ENCODE measurements at places on chromosomes 6 and 20.

DNA sequence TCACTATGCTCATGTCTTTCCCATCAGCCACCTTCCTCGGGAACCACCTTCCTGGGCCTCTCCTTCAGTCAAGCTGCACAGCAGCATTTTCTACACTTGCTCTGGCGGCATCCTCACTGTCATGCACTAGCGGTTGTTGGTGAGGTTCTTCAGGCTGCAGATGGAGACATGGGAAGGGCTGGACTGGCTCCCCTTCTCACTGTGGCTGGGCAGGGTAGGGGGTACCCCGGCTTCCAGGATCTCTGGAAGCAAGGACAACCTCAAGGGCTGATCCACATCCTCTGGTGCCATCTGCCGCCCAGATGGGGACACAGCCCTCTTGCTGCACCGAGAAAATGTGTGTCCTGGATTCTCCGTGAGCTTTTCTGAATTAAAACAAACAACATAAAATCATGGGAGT is 180.1 kb upstream of the RNF24 start:
- no peak for DNase-seq

DNA sequence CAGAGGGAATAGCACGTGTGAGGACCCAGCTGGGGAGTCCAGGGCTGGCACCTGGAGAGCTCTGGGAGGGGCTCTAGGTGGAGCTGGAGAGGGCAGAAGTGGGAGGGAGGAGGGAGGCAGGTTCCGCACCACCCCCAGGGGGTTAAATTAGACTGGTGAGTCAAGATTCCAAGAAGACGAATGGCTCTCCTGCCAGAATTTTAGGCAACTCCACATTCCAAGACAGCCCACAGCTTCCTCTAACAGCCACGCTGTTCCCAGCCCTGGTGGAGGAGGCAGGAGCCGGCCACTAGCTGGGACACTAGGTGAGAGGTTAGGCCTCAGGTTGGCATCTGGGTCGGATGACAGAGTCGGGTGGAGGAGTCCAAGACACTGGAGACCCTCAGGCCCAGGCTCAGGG is 60.2 kb downstream of the TFAP2C start:
- no peak for DNase-seq

DNA sequence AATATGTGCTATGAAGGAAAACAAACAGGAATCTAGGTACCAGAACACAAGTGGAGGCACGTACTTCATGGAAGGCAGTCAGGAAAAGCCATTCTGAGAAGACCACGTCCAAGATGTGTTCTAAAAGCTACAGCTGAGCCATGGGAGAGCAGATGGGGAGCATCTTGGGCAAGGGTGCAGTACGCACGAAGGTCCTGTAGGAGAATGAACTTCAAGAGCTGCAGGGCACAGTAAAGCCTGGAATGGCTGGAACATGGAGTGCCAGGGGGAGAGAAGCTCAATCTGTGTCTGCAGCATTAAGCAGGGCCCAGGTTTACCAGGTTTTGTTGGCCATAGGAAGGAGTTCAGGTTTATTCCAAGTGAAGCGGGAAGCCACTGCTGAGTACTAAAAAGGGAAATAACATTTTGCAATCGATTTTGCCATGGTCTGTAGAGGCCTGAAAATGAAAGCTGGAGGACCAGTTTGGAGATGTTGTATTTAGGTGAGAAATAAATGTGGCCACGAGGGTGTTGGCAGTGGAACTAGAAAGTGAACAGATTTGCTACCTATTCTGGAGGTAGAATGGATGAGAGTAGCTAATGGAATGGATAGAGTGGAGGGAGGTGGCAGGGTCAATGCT is 29.9 kb downstream of the ADTRP start:
- no peak for DNase-seq

- no peak for DNase-seq
Observed at GRCh38 chr6:122426597-122426996, 27.1 kb downstream of the HSF2 start.

GRCh38 chr6:106666282-106667021 is 37.1 kb downstream of the QRSL1 start:
- DNase-seq: no peak

GRCh38 chr6:41576667-41577066 is 30.5 kb downstream of the FOXP4 start:
- no peak for DNase-seq

DNA sequence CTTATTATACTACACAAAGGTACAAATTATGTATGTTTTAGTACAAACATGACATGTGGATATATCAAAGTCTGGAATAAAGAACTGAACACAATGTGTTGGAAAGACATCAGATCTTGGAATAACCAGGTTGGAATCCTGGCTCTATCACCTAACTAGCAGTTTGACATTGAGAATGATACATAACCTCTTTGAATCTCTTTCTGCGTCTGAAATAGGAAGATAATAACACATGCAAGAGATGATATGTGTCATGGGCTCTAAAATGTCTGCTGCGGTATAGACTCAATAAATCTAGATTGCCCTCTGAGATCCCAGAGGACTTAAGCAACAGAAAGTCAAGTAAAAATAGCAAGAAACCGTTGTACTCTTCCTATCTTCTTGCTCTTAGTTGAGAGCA is 66.8 kb upstream of the CCN2 start:
- no peak for DNase-seq

- peak; percentile 77 for DNase-seq
Observed at GRCh38 chr20:24948939-24949679, at the start of gene CST7. Gene CST7 (plus strand): TSS chr20:24949269. CDS start chr20:24949506, 237 bp downstream.

- DNase-seq: peak; percentile 32
Observed at GRCh38 chr6:36118550-36119107, 11.7 kb upstream of the MAPK13 start.

DNA sequence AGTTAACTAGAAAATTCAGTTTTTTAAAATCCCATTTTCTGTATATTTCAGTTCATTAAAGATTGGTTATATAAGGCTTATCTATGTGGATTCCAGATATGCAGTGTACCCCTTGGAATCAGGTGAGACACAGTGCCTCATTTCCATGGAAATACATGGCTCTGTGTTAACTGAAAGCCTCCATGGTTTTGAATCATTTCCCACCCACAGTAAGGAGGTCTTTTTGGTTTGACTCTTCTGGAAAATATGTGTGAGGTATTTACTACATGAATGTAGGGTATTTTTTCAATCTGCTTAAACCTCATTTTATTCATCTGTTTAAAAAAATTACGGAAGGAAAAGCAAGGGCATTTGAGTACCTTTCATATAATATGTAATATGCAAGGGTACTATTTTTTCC is 25.5 kb downstream of the RNF144B start:
- no peak for DNase-seq

- DNase-seq: no peak
Observed at GRCh38 chr6:99602520-99603420, 3.9 kb upstream of the PRDM13 start.

- no peak for DNase-seq
Observed at GRCh38 chr6:3808759-3809514, 40.2 kb upstream of the FAM50B start.

DNA sequence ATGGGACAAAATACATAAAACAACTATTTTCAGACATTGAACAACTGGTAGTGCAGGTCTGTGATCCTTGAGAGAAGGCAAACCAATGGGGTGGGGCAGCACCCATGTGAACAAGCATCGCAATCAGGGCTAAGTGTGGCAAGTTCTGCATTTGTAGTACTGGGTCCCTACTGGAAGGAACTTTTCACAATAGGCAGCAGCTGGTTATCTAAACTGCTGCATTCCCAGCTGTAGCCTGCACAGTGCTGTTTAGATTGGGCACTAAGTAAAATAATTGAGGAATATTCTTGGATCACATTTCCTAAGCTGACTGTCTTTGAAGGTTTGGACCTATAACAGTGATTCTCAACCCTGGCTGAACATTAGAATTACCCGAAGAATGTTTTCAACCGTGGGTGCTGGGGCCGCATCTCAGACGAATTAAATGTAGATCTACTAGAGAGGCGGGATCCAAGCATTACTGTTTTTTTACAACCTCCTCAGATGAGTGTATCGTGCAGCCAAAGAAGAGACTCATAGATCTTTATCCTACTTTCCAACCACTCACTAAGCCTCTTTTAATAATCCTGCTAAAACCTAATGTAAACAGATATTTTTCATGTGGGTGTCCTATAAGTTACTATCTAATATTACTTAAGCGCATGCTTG is 12.4 kb upstream of the MAP3K4 start:
- DNase-seq: no peak

GRCh38 chr6:15342114-15342513 is 96.2 kb downstream of the JARID2 start:
- DNase-seq: no peak

GRCh38 chr20:34956751-34957472 is 1.2 kb downstream of the MYH7B start:
- DNase-seq: no peak

DNA sequence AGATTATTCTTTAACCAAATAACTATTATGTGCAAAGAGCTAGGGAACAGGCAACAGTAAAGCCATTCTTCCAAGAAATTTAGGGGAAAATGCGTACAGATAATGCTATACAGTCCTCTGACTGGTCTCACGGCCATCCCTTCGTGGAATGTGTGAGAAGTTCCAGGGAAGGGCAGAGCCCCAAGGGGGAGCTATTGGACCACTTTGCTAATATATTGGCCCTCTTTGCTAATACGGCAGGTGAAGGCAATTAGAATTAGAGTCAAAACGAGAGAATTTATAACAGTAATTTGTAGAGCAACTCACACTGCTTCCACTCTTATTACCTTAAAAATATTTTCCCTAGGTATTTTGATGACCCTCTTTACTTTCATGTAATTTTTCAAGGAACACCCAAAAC is 140.4 kb downstream of the IMPG1 start:
- DNase-seq: no peak

- no peak for DNase-seq
Observed at GRCh38 chr6:47532981-47533585, 55.5 kb downstream of the CD2AP start.

DNA sequence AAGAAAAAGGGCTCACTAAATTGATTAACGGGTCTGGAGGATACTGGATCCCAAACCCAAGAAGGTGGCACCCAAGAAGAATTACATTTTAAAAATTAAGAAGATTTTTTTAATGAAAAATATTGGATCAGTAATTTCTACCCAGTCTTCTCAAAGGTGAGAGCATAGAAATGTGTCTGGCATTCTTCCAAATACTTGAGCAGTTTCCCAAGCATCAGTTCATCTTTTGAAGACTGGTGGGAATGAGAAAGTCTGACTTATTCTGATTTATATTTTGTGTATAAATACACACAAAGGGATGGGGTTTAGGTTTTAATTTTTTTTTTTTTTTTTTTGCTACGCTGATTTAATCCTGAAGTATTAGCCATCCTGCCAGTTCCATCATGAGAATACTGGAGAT is 3.3 kb downstream of the MGME1 start:
- DNase-seq: no peak

DNA sequence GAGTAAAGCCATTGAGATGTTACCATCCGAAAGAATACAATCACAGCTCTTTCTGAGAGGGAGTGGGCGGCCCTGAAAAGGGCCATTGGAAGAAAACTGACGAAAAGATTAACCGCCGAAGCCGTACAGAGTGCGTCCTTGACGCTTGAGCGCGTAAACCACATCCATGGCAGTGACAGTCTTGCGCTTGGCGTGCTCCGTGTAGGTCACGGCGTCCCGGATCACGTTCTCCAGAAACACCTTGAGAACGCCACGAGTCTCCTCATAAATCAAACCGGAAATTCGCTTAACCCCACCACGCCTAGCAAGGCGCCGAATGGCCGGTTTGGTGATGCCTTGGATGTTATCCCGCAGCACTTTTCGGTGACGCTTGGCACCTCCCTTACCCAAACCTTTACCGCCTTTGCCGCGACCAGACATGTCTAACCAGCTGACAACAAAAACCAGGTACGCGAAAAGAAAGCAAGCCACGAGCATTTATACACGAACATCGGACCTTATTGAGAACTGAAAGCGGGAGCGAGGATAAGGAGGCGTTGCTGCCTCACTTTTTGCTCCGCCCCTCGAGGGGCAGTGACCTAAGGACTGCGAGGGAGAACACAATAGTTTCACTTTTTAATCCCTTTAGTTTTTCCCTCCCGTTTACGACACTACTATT is 60.3 kb upstream of the HFE start:
- DNase-seq: peak; percentile 87

- DNase-seq: no peak
Observed at GRCh38 chr20:19780261-19780660, 22.2 kb downstream of the RIN2 start.

DNA sequence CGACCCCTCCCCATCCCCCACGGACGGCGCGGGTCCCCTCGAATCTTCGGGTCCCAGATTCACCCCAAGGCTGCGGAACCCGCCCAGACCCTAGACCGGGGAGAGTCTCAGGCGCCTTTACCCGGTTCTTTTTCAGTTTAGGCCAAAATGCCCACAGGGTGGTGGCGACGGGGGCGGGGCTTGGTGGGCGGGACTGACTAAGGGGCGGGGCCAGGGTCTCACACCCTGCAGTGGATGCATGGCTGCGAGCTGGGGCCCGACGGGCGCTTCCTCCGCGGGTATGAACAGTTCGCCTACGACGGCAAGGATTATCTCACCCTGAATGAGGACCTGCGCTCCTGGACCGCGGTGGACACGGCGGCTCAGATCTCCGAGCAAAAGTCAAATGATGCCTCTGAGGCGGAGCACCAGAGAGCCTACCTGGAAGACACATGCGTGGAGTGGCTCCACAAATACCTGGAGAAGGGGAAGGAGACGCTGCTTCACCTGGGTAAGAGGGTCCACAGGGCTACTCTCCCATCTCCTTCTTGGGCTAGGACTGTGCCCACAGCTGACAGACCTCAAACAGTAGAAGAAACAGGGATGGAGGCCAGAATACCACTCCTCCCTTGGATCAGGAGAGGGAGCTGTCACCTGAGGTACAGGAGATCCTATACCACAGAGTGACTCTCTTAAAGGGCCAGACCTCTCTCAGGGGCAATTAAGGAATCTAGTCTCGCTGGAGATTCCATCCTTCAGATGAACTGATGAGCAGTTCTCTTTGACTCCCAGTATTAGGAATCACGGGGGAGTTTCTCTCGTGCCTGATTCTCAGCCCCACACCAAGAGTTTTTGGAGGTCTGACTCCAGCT is 942 bp downstream of the HLA-E start:
- DNase-seq: peak; percentile 85

- no peak for DNase-seq
Observed at GRCh38 chr6:76506808-76507207, 434.3 kb upstream of the IMPG1 start.

DNA sequence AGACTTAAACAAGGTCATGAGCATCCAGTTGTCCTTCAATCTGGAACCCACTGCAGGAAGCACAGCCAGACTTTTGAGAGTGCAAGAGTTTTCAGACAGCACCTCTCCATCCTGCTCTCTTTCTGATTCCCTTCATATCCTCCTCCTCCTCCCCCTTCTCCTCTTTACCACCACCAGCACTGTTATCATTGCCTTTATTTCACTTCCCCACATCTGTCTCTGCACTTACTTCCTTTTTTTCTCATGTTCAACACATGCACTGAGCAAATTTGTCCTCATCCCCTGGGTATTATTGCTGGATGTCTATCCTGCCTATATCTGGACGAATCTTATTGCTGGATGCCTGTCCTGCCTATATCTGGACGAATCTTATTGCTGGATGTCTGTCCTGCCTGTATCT is 554.8 kb downstream of the DHX35 start:
- DNase-seq: no peak
